Breast epithelium (tissue), 4 donors: ENCODE measurements at places on chromosomes 12 and 14. TPM values are rescaled to one million over a fixed set of nuclear protein-coding genes. Genes with fewer than 3 reads are reported as not detected.

Gene NEUROD4
- total RNA-seq = not detected

Gene KRT82
- total RNA-seq = not detected

Gene MMP17
- 2.9 TPM for total RNA-seq

Gene CLEC4D
- total RNA-seq = 0.48 TPM

Gene FBXW8
- total RNA-seq = 16.4 TPM

Gene GPR84
- total RNA-seq = 0.44 TPM

Gene TRIAP1
- 10.2 TPM for total RNA-seq

Gene KRT79
- 0.48 TPM for total RNA-seq

Gene PMCH
- not detected for total RNA-seq

Gene HOXC5
- total RNA-seq = 0.73 TPM

Gene RNASE7
- total RNA-seq = not detected

Gene DDN
- total RNA-seq = under 0.01 TPM

Gene CLEC4A
- 3.9 TPM for total RNA-seq

Gene VRTN
- not detected for total RNA-seq

Gene CFAP54
- 2.9 TPM for total RNA-seq

Gene PLEKHD1
- 2.0 TPM for total RNA-seq

Gene UNC79
- total RNA-seq = 0.32 TPM

Gene KRT74
- total RNA-seq = not detected

Gene HPD
- not detected for total RNA-seq

Gene KRT73
- total RNA-seq = not detected

Gene ADAM20
- 4.4 TPM for total RNA-seq

Gene KCNK13
- 0.66 TPM for total RNA-seq

Gene C3AR1
- total RNA-seq = 46.2 TPM

Gene TEX22
- 0.59 TPM for total RNA-seq

Gene ALKBH2
- 18.9 TPM for total RNA-seq

Gene SERPINA5
- total RNA-seq = 32.9 TPM

Gene MANSC4
- not detected for total RNA-seq

Gene COX8C
- total RNA-seq = not detected

Gene CLEC2D
- total RNA-seq = 23.9 TPM

Gene CMA1
- 0.66 TPM for total RNA-seq

Gene OR6C76
- not detected for total RNA-seq

Gene PTGDR
- 1.3 TPM for total RNA-seq

Gene RPS6KA5
- 4.8 TPM for total RNA-seq

Gene KITLG
- 26.5 TPM for total RNA-seq

Gene CISTR
- not detected for total RNA-seq

Gene TMEM30B
- 36.7 TPM for total RNA-seq

Gene SERPINA3
- total RNA-seq = 1,840 TPM

Gene CLEC7A
- total RNA-seq = 14.7 TPM

Gene CRIP1
- 24.1 TPM for total RNA-seq

Gene KCNK10
- not detected for total RNA-seq

Gene LALBA
- not detected for total RNA-seq

Gene HOXC9
- total RNA-seq = 3.8 TPM

Gene FAM181A
- not detected for total RNA-seq

Gene ART4
- 0.48 TPM for total RNA-seq

Gene NUMB
- 49.6 TPM for total RNA-seq

Gene TMPRSS12
- not detected for total RNA-seq

Gene CHPT1
- 278 TPM for total RNA-seq

Gene FBRSL1
- total RNA-seq = 3.5 TPM

Gene PLXNC1
- total RNA-seq = 8.2 TPM

Gene KLRK1
- total RNA-seq = 2.6 TPM

Gene DHRS2
- 4.6 TPM for total RNA-seq

Gene LRFN5
- total RNA-seq = 5.2 TPM

Gene TCL1A
- not detected for total RNA-seq

Gene TRPV4
- total RNA-seq = 0.64 TPM

Gene KRT75
- not detected for total RNA-seq

Gene MYF5
- not detected for total RNA-seq

Gene KLRB1
- total RNA-seq = 0.66 TPM

Gene NRIP2
- total RNA-seq = 1.2 TPM

Gene ZC2HC1C
- 3.2 TPM for total RNA-seq

Gene RDH16
- 1.3 TPM for total RNA-seq
